NCI-H1092 treated with DMSO at 0.1 percent for 48 hours (cell line): ENCODE measurements at places on chromosomes 16 and 17.

- DNase-seq, result no peak
Measured at GRCh38 chr17:41976142-41976768, 9.7 kb downstream of the CNP start.

DNA sequence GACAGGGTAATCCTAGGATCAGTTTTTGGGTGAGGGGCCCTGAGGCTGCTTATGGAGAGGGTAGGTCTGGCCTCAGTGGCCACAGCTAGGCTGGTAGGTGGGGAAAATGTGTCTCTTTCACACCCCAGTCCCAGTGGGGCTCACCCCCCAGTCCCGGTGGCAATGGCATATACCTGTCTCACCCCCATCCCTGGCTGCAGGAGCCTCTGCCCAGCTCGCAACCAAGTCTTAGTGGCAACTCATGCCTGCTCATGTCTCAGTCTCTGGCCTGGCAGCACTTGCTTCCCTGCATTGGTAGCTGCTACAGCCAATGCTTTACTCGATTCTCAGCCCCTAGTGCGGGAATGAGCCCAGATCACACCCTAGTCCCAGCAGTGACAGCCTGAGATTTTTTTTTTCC, 221.5 kb downstream of the BCAS3 start:
- no peak for DNase-seq

GRCh38 chr17:2656283-2656682, 55.3 kb downstream of the CLUH start:
- DNase-seq, result no peak

DNA sequence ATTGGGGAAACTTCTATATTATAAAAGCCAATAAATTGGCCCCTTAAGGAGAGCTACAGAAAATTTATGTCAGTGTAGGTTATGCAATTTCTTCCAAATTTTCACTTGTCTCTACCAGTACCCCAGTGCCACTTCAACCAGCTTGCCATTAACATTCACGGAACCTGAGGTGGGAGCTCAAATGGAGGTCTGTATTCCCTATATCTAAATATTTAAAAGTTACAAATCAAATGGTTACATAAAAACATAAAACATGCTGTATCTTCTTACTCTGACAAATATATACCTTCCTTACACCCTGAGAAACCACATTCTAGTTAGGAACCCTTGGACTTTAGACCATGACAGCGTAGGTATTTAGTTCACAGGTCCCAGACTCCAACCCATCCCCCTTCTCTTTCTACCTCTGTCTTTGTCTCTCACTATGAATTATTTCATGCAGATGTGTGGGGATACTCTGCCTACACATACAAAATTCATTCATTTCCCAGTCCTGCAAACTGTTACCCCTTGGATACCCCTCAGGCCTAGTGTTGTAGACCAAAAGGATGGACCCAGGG, 127.8 kb upstream of the PMFBP1 start:
- DNase-seq, result no peak

GRCh38 chr16:13098536-13098935, 197.1 kb downstream of the SHISA9 start:
- no peak for DNase-seq

DNA sequence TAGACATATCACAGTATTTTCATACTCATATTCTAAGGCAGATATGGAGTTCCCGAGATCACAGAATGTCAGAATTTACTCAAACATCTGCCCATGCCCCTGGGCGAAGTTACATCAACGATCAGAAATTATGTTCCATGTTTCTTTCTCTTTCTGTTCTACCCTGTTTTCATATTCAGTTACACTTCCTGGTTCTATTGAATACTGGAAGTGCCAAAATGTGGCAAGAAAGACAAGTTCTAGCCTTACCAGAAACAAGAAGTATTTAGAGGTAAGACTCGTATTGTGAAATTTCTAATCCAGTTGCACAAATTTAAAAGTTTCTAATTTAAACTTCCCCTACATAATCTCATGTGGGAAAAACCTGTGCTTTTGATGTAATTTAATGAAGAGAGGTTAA, 36.1 kb downstream of the KCNJ2 start:
- DNase-seq, result no peak

DNA sequence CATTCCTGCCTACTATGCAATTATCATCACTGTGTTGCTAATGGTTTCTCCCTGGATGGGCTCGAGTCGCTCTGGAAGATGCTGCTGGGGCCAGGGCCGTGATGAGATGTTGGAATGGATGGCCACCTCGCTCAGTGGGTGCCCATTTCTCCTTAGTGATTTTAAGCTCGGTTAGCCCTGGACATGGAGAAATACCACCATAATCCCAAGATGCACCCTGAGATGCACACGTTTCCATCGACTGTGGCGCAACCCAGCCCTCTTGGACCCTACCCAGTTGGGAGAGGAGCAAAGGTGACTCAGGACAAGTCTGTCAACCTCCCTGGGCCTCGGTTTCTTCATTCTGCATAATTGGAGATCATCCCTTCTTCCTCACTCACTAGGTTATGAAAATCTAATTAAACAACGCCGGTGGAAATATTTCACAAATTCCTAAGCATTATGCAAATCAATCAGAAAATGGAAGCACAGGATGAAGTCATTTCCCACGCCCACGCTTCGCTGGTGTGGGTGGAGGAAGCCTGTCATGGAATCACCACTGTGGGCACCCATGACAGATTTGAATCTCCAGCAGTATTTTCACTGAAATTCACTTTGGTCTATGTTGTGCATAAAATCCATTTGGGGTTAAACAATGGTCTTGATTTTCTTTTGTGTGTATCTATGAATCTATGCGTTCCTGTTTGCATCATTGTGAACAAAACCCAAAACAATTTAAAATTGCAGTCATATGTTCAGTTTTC, 195.2 kb downstream of the AXIN2 start:
- DNase-seq, result no peak

- peak; percentile 61 for DNase-seq
Measured at GRCh38 chr16:54921206-54921824, 9.3 kb upstream of the IRX5 start.

- DNase-seq, result no peak
Measured at GRCh38 chr17:65537845-65538674, 23.4 kb downstream of the AXIN2 start.

DNA sequence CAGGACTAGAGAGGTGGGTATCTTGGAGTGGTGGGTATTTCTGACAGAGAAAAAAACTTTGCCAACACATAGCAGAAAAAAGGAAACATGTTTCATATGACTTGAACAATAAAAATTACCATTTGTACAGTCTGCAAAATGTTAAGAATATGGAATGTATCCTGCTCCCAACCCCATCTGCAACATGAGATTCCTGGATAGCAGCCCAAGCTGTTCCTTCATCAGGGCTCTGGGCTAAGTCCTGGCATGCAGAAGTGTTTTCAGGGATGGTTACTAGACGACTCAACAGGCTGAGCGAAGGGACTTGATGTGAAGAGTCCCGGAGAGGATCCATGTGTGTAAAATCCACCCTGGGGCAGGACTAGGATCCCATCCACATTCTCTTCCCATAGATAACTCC, 121.0 kb upstream of the IRX3 start:
- no peak for DNase-seq

- no peak for DNase-seq
Measured at GRCh38 chr16:70496513-70496912, 26.8 kb downstream of the COG4 start.

- DNase-seq, result no peak
Measured at GRCh38 chr17:40538019-40538935, 27.0 kb downstream of the CCR7 start.

GRCh38 chr17:68182011-68182306, 65.9 kb upstream of the AMZ2 start:
- DNase-seq, result peak; percentile 13

GRCh38 chr16:66240631-66241395, 125.7 kb upstream of the CDH5 start:
- no peak for DNase-seq

DNA sequence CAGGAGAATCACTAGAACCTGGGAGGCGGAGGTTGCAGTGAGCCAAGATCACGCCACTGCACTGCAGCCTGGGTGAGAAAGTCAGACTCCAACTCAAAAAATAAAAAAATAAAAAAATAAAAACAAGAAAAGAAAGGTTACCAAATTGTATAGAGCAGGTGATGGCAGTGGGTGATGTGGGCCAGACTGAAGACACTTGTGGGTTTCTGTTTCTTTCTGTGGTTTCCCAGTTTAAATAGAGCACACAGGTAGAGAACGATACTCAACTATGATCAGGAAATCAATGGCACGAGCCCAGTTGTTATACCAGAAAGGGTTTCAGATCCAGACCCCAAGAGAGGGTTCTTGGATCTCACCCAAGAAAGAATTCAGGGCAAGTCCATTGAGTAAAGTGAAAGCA, 32.6 kb downstream of the NUBP1 start:
- no peak for DNase-seq

DNA sequence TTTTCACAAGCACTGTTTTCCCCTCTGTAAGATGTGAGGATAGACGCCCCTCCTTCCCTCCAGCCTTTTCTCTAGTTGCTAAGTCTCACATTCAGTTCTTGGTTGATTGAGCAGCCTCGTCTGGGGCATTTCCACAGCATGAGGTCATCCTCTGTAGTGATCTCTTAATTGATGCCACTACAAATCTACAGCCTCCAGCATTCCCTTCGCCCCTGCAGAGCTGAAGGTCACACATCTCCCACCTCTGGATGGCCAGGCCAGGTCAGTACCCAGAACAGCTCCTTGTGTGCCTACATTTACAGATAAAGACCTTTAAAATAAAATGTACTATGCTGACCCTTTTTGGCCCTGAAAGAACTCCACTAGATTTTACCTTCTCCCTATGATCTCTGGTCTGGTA, 32.5 kb upstream of the CDH11 start:
- no peak for DNase-seq

DNA sequence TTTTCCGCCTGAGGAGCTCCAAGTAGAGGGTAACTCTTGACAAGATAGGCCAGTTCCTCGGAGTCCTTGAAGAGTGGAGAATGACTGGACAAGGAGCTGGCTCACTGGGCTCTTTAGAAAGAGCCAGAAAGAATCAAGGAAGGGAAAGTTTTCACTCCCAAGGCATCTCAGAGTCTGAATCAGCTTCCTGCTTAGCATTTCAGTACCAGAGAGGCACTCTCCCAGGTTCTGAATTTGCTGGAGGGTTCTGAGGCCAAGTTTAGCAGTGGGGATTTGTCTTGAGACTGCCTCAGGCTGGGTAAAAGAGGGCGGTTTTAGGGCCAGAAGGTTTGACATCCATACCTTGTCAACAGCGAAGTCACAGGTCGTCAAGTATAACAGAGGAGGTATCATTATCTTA, 25.5 kb downstream of the GP2 start:
- DNase-seq, result no peak

- no peak for DNase-seq
Measured at GRCh38 chr16:24990803-24991202, 24.4 kb downstream of the ARHGAP17 start.

GRCh38 chr16:21626659-21627277, 25.6 kb downstream of the IGSF6 start:
- no peak for DNase-seq

DNA sequence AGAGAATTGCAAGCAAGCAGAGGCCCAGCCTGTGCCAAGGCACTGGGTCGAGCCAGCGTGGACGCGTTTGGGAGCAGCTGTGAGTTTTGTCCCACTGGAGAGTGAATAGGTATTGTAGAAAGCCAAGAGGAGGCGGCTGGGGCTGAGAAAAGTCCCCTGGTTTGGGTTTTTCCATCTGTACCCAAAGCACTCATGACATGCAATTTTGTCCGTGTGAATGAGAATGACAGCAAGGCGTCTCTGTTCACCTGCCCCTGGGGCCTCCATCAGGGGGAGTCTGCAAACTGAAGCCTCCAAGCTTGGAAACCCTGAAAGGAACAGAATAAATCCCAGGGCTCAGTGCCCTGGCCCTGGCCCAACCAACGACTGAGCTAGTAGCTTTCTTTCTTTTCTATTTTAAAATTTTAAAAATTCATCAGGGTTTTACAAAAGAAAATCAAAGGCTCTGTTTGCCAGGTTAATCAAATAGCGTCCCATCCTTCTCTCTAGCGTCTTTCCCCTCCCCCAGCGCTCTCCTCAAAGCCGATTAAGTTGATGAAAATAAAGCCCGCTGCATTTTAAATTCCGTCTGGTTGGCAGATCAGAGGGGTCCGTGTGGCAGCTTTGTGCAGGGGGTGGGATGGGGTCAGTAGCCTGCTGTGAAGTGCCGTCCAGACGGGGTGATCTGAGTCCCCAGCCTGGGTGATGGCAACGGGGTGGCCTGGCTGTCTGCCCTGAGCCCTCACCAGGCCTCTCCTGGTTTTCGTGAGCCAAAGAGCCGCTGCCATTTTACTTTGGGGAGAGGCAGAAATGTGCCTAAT, 171.0 kb downstream of the KATNIP start:
- DNase-seq, result no peak

DNA sequence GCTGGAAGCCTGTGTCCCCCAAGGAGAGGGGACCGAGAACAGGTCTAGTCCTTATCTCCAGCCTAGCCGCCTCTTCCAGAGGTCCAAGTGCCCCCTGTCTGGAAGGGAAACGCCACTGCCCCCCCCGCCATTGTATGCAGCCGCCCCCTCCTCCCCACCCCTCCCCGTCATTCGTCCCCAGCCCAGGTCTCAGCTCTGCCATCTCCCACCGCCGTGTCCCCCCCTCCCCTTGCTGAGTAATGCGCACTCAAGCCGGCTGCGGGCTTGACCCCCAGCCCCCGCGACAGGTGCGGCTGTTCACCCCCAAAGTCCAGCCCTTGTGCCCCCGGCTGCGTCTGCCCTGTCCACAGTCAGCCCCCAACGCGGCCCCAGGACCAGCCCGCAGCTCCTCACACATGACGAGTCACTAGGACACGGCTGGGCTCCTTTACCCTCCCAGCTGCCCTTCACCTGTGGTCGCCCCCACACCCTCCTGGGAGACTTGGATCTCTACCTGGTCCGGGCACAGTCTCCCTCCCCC, 622 bp downstream of the GPRC5B start:
- no peak for DNase-seq

- no peak for DNase-seq
Measured at GRCh38 chr16:48446534-48446920, 61.3 kb upstream of the SIAH1 start.

DNA sequence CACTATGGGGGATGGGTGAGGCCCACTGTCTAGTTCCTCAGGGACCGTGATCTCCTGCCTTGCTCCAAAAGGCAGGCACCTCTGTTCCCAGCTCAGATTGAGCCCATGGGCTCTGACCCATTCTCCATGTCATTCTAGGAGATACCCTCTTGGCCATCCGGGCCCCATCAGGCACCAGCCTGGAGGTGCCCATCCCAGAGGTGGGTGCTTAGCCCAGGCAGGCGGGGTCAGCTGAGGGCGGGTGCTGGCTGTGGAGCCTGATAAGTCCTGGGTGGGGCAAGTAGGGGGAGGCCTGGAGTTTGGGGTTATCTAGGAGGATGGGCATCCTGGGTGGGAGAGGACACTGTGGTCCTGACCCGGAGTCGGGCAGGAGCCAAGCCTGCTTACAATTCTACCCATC, 2.3 kb downstream of the E2F4 start:
- no peak for DNase-seq

DNA sequence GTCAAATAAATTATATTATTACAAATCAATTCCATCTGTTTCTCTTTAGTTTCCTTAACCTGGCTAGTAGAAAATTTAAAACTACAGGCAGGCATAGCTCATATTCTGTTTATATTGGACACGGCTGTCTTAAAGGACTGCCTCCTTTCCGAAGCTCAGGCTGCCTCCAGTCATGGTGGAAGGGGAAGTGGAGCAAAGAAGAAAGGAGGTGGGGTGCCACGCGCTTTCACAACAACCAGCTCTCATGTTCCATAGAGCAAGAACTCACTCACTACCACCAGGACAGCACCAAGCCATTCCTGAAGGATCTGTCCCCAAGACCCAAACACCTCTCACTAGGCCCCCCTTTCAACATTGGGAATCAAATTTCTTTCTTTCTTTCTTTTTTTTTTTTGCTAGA, 149.3 kb upstream of the KCNJ18 start:
- DNase-seq, result no peak

- peak; percentile 51 for DNase-seq
Measured at GRCh38 chr17:56679115-56679776, 85.7 kb downstream of the NOG start.

GRCh38 chr17:14641117-14641516, 340.2 kb downstream of the HS3ST3B1 start:
- DNase-seq, result no peak
